ENCODE measurements at places on chromosomes 16 and 17. TPM values are rescaled to one million over a fixed set of nuclear protein-coding genes. Genes with fewer than 3 reads are reported as not detected.

Gene ZNF385C
- not detected for total RNA-seq

Gene EPOP
- 0.55 TPM for total RNA-seq

Gene CA7
- not detected for total RNA-seq

Gene C1QTNF8
- not detected for total RNA-seq

Gene MYH1
- total RNA-seq: not detected

Gene ACSM2B
- total RNA-seq: not detected

Gene NAGS
- total RNA-seq: 2.9 TPM

Gene SLC2A4
- total RNA-seq: under 0.01 TPM

Gene MT3
- total RNA-seq: 0.44 TPM

Gene CMTM2
- not detected for total RNA-seq

Data from uterine smooth muscle cell (primary cell).